ENCODE measurements at places on chromosomes 2 and 18.

DNA sequence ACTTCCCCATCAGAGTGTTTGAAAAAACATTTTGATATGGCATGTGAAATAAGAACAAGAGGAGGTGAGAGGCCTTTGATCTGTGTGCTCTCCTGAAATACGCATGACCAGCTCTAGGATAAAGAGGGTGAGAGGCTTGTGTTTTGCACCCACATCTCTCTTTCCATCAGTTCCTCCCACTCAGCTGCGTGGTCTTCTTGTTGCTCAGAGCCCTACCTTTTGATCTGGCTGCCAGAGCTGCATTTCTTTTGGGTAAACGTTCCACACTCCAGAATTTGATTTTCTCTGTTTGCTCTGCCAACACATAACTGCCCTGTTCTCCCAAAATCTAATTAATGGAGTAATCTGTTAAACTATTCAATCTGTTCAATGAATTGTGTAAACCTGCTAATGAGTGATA lies 72.0 kb upstream of the FN1 start:
- no peak for DNase-seq

- no peak for DNase-seq
Observed at GRCh38 chr18:10562773-10563160, 36.9 kb downstream of the NAPG start.

DNA sequence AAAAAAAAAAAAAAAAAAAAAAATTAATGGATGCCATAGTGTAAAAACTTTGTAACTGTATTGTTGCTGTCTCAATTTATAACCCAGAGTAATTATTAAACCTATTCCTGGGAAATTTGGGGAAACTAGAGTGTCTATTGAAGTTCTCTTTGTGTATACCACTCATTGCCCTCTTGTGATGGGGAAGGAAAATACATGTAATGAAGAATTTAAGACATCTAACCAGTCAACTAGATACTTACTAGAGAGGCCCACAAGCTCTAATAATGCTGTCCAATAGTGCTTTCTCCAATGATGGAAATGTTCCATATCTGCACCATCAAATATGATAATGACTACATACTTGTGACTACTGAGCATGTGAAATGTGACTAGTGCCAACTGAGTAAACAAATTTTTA lies 168.5 kb upstream of the SLC39A10 start:
- DNase-seq: no peak

DNA sequence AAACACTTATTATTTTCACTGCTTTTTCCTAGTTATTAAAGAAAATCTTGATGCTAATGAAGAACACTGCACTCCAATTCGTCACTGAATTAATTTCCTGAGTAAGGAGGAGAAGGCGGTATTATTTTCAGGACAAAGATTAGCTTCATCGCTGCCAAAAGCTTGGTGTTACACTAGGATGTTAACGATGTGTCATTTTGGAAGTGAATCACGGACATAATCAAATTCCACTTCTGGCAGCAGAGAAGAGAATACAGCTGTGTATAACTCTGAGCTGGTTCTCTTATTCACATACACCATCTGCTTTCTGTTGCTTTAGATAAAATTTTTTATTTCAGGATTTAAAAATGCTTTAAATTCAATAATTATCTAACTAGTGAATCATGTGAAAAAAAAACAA lies 74.1 kb downstream of the SCG2 start:
- DNase-seq: no peak

DNA sequence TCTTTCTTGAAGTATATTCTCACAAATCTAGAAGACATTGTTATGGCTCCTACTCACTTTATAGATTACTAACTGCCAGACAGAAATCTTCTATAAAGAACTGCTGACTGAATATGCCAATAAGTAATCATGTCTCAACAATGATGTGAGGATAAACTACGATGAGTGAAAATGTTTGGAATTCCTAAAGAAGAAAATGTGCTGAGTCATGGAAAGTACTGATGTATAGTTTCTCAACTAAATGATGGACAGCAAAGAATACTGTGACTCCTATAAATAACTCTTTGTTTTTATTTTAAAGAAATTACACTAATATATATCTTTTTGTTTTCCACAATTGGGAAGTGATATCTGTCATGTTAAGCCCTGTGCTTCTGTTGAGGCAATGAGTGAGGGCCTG lies 232.9 kb downstream of the LNPK start:
- peak; percentile 16 for DNase-seq

DNA sequence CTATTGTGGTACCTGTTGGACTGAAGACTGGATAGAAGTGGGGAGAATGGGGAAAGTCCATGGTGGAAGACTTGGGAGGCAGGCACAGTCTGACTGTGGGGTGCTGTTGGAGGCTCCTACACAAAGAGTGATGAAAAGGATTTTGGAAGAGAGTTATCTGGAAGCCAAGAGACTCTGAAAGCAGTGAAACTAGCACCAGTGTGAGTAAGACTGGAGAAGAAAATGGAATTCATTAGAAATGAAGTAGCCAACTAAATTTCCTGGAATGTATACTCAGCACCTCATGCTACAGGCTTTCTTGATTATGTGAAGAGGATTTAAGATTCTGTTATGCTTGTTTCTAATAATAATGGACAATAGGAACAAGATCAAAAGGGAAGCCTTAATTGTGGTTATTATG lies 27.7 kb downstream of the ELP2 start:
- DNase-seq: no peak

- DNase-seq: no peak
Observed at GRCh38 chr2:11364565-11364887, 20.1 kb upstream of the ROCK2 start.

DNA sequence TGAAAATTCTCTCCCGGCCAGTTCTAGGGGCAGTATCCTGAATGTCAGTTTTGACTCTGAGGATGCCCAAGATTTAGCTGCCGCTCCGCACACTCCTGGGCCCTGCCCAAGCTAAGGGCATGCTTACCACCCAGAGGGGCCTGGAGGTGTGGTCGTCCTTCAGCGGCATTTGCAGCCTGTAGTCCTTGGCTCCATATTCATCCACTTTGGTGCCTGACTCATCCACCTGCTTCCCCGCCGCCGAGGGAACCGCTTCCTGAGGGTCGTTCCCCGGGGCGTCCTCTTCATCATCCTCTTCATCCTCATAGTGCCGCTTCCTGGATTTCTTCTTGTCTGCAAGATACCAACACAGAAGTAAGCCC lies 577 bp downstream of the ERCC3 start:
- peak; percentile 48 for DNase-seq

DNA sequence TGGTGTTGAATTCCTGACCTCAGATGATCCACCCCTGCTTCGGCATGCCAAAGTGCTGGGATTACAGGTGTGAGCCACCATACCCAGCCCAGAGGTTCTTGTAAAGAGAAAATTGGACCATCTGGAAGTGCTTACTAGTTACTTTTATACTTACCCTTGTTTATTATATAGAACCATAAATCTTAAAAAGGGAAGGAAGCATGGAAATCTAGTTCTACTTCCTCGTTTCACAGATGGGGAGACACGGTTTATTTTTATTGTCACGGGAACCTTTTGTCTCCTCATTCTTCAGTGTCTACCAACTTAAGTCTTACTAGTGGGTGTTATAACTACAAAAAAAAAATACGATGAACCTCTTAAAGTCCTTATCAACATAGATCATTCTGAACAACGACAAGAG lies 45.8 kb upstream of the PDK1 start:
- no peak for DNase-seq

GRCh38 chr2:191049728-191050639 lies 36.0 kb upstream of the STAT1 start:
- no peak for DNase-seq

DNA sequence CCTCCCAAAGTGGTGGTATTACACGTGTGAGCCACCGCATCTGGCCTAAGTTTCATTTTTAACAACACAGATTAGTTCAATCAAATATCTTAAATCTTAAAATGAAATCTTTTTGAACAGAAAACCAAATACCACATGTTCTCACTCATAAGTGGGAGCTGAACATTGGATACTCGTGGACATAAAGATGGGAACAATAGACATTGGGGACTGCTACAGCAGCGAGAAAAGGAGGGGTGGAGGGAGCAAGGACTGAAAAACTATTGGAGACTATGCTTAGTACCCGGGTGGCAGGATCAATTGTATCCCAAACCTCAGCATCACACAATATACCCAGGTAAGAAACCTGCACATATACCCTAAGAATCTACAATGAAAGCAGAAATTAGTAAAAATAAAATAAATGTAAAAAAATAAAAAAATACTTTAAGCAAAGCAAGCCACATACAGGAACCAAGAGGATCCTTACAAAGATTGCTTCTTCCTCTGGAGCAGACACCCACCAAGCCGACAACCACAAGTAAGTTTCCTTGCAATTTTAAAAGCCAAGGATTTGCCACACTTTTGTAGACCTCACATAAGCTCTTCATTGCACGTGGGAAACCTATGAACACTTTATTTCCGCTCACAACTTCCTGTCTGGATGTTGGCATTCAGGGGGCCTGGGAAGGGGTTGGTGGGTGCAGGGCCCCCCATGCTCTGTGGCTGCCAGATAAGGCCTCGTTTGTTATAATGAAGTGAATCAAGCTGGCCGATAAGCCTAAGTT lies 147.9 kb downstream of the MYCN start:
- no peak for DNase-seq

DNA sequence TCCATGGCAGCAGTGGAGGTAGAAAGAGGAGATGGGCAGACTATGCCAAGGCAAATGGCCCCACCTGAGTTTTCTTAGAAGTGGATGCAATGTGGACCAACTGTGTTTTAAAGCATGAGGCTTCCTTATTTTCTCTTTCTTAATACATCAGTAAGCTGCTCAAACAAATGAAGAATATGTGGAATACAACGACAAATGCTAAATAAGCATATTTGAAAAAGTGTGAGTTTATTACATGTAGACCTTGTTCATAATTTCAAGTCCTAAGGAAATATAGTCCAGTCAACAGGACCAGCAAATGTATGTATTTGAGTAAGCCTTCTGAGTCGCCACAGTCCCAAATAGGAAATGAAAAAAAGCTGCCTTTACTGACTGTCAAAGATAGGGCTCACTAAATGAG lies 177.8 kb downstream of the PRPF40A start:
- DNase-seq: no peak

- DNase-seq: no peak
Observed at GRCh38 chr2:190838492-190838910, 42.1 kb upstream of the GLS start.

DNA sequence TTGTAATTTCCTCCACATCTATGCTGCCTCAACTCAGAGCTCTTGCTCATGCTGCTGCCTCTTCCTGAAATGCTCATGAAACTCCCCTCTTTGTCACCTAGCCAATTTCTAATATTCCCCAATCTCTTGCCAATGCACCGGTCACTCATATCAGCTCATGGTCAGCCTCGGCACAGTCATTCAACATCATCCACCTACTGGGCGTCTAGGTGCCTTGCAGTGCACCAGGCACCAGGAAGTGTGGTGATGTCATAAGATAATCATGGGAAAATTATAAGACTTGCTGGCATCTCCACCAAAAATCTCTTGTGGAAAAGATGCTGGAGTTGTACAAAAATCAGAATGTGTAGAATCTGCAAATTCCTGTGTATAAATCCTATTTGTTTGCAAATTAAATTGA lies 52.6 kb upstream of the RAB27B start:
- DNase-seq: peak; percentile 85

DNA sequence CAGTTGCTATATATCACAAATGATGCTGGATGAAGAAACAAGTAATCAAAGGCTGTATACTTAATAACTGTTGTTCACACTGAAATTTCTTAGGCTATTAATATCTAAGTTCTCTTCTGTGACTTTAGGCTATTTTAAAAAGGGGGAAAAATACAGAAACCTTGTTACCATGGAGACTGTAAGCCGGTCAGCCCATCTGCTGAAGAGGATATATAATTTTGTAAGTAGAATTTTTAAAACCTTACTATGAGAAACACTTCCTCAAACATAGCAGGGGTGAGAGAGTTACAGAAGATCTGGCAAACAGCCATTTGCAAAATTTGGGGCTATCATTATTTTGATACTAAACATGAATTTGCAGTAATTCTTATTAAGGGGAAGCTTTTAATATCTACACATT lies 27.8 kb downstream of the CACNB4 start:
- no peak for DNase-seq

DNA sequence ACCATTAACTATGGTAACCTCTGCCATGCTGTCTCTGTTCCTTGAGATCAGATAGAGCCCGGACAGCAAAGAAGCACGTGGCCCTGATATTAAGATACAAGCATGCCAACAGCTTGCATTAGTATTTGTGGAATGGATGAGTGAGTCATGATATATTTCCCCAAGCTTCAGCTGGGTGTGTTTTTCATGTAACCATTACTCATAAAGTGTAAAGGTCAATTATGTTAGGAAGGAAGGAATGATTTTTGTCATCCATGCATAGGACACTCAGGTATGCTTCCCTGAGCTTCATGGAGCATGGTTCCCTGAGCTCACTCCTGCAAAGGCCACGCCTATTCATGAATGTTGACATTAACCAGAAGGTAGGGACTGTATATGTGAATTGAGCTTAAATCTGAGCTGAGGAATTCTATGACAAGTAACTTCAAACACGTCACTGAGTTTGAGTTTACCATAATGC lies 74.6 kb downstream of the ARL4C start:
- peak; percentile 71 for DNase-seq

DNA sequence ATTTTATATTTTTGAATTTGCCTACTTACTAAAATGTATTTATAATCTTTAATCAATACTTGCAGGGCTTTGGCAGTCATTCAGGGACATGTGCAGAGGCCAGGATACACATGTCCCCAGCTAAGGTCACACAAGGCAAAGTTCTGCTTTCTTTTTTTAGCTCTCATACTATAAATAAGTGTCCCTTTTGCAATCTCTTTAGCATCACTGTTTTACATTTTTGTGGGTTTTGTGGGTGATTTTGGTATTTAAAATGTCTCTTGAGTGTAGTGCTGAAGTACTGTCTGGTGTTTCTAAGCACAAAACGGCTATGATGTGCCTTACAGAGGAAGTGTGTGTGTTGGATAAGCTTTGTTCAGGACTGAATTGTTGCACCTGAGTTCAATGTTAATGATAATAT lies 309.0 kb upstream of the GULP1 start:
- DNase-seq: no peak

DNA sequence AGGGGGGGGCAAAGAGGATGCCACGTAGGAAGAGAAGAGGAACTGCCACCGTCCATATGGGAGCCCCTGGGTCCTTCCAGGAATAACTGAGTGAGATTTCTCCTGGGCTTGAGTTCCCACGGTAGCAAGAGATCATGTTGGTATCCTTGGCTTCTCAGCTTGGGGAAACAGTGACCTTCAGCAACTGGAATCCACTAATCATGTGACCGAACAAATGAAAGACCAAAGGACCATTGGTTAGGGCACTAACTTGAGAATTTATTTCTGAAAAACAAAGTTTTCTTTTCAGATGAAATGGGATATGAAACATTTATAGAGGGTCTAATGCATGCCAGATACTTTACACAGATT lies 259.4 kb upstream of the ID2 start:
- no peak for DNase-seq

GRCh38 chr2:77479395-77479794 lies 42.8 kb downstream of the LRRTM4 start:
- no peak for DNase-seq

DNA sequence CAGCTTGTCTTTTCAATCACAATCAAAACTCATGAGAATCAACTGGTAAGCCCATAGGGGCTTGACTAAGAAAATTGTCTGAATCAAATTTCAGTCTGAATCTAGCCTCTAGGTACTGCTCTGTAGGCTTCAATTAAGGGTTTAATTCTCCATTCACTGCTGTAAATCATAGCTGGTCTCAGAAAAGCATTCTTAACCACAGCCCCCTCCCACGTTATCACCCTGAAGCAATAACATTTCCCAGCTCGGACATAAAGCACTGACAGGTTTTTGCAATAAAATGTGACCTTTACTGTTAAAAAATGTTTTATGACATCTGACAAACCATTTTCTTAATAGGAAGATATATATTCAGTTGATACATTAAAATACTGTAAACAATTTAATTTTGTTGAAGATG lies 55.0 kb downstream of the LRP1B start:
- DNase-seq: no peak

GRCh38 chr2:18063826-18064470 lies 185.5 kb downstream of the KCNS3 start:
- DNase-seq: no peak

Measured in RKO (cell line).